Adrenal gland (tissue), 19 donors: ENCODE measurements at places on chromosomes 12 and 14. TPM values are rescaled to one million over a fixed set of nuclear protein-coding genes. Genes with fewer than 3 reads are reported as not detected.

The FAM90A1 gene
- total RNA-seq, result 0.36 TPM

The DCN gene
- 1,209 TPM for total RNA-seq

The GPRC5D gene
- total RNA-seq, result not detected

The ZDHHC22 gene
- 0.23 TPM for total RNA-seq

The ARHGAP5 gene
- total RNA-seq, result 81.4 TPM

The DPPA3 gene
- not detected for total RNA-seq

The TSHR gene
- total RNA-seq, result 0.28 TPM

- DNase-seq, result no peak
Measured at GRCh38 chr12:42284876-42285275, 41.0 kb downstream of the ZCRB1 start.

- DNase-seq, result no peak
Measured at GRCh38 chr12:108634341-108634751, 652 bp upstream of the SELPLG start.

GRCh38 chr12:94726236-94726835, 76.0 kb upstream of the TMCC3 start:
- DNase-seq, result no peak

DNA sequence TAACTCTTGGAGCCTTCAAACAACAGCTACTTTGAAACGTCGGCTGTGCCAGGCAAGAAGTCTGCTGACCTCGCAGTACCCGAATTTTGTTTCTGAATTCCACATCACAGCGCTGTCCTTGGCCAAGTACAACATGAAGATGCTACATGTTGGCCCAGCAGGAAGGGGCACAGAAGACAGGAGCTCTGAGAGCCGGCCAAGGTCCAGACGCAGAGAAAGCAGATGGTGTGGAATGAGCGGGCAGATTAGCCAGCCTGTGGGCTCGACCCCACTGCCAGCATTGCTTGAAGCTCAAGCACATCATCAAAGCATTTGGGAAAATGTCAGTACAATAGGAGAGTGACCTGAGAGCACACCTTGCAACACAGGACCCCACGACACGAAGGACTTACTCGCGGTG, 64.5 kb downstream of the FZD10 start:
- DNase-seq, result no peak

DNA sequence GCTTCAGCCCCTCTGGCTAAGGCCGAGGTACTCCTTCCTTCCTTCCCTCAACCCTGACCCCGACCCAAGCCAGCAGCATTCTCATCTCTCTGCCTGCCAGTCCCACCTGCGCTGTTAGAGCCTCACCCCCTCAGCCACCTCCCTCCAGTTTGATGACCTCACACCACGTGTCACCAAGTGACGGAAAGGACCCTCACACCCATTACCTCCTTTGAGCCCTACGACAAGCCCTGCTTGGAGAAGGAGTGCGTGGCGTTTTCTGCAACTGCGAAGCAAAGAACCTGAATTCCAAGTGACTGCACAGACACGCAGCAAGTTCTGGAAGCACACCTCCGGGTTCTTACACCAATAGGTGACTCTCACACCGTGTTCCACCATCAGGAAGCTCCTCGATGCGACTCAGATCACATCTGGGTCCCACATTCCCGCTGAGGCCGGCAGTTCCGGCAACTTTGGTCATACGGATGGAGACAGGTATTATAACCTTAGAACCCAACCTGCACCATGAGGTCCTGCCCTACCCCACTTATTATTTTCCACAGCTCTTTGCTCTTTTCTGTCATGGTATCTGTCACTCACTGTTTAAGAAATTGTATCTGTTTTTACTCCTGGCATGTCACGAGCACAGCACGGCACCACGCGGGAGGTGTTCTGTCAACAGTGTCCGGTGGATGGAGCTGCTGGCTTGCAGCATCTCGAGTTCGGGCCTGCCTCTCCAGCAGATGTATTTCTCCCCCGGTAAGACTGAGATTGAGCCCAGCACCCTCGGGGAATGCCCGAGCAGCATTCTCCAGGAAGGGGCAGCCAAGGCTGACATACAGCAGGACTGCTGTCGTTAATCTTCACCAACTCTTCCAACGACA, 5.0 kb upstream of the SLC6A12 start:
- DNase-seq, result no peak

DNA sequence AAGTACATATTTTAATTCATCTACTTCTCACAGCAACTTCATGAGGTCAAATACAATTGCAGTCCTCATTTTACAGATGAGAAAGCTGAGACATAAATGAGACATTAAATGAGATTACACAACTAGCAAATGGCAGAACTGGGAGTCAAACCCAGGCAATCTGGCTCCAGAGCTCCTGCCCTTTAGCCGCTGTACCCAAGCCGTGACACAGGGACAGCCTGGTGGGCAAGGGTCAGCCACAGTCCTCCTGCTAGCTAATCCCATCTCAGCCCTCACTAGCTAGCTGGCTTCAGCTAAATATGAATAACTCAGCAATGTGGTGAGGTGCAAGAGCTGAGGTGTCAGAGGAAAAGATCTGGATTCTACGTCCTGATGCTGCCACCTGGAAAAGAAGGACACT, 54.8 kb downstream of the NINJ2 start:
- no peak for DNase-seq

GRCh38 chr14:80356413-80356812, 145.1 kb upstream of the DIO2 start:
- DNase-seq, result no peak

GRCh38 chr12:52801773-52802172, 5.9 kb upstream of the KRT3 start:
- DNase-seq, result no peak

GRCh38 chr14:88078525-88078924, 73.6 kb downstream of the GPR65 start:
- DNase-seq, result no peak

DNA sequence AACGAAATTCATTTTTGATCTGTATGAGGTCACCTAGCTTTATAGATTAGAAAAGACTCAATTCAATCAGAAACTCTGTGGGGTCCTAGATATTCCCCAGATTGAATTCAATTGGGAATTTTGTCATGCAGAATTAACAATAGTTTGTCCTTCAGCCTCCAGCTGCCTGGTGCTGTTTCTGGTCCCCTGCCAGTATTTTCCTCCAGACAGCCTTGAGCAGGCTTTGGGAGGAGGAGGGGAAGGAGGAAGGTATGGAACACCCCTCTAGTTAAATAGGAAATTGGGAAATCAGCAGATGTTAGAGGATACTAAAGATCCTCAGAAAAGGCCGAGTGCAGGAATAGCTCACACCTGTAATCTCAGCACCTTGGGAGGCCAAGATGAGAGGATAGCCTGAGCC, 10.6 kb downstream of the GRIP1 start:
- peak; percentile 41 for DNase-seq

GRCh38 chr12:6226002-6226678, 25.9 kb downstream of the CD9 start:
- DNase-seq, result peak; percentile 82

DNA sequence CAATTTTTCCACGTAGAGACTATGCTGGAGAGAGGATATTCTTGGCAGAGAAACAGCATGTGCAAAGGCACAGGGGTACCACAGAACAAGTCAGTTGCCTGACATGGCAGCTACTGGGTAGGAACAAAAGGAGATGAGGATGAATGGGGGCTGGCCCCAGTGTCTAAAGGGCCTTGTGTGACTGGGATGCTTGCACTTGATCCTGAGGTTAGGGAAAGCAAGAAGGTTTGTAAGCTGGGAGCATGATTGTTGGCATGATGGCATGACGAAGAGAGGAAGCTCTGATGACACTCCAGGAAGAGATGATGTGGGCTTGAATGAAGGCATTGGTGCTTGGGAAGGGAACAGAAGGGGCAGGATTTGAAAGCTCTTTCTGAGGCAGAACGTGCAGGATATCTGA, 139.1 kb downstream of the ZFP36L1 start:
- peak; percentile 34 for DNase-seq

- peak; percentile 65 for DNase-seq
Measured at GRCh38 chr14:96362071-96362964, 823 bp downstream of the ATG2B start.

GRCh38 chr12:38919191-38919590, 13.8 kb upstream of the CPNE8 start:
- DNase-seq, result peak; percentile 60

DNA sequence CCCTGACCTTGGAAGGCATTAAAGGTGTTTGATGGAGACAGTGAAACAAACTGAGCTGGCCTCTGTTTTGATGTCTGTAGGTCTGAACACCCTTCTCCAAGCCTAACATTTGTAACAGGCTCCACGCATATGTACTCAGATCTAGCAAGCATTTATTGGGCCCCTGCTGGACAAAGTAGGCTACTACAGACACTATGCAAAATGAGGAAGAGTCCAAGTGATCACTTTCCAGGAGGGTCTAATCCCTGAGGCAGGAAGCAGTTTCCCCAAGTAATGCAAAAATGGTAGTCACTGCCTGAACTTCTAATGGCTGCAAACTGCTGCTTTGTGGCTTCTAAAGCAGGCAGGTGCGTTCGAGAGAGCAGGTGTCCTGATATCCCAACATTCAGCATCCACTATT, 405.8 kb downstream of the MED13L start:
- DNase-seq, result no peak

- DNase-seq, result no peak
Measured at GRCh38 chr12:89951694-89952060, 243.0 kb upstream of the ATP2B1 start.

GRCh38 chr12:10623131-10623530, 9.7 kb upstream of the MAGOHB start:
- DNase-seq, result no peak

DNA sequence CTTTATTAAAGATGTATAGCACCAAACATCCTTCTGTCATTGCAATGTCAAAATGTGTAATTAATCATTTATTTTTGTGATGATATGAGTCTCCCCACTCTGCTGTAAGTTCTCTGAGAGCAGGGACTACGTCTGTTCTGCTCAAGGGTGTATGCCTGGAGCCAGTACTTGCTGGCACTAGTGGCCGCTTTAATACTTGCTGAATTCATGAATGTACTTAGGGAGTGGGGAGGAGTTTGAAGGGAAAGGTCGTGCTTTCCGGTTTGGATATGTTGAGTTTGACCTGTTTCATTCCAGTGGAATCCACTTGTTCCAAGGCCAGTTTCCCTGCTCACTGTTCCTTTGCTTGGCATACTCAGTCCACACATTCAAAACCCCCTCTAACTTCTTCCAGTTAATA, 1.9 kb upstream of the DCAF5 start:
- DNase-seq, result peak; percentile 35

- peak; percentile 70 for DNase-seq
Measured at GRCh38 chr12:26845057-26845666, 12.2 kb upstream of the ITPR2 start.

GRCh38 chr12:53677800-53678148, 1.9 kb upstream of the ATP5MC2 start:
- no peak for DNase-seq

DNA sequence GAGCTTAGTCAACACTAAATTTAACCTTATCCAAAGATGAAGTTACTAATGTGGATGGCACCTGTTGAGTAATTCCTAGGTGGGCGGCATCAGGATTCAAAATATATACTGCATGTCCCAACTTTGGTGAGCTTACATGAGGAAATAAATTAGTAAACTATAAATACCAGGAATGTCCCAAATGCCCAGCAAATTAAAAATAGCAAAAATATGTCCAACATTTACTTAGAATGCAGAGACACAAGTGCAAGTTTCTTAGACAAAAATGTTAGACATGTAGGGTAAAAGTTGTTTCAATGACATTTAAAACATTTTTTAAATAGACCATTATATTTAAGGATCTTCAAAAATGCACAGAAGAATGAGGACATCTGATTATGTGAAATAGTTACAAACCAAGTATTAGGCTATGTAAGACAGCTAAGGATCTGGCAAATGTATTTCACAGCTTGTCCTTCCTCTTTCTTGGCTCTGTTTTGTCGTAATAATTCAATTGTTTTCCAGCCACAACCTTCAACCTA, 115.9 kb downstream of the NAV3 start:
- DNase-seq, result no peak

GRCh38 chr12:126480451-126480850, 1415.2 kb downstream of the AACS start:
- DNase-seq, result no peak

- no peak for DNase-seq
Measured at GRCh38 chr12:32478858-32479725, 79.7 kb downstream of the FGD4 start.

DNA sequence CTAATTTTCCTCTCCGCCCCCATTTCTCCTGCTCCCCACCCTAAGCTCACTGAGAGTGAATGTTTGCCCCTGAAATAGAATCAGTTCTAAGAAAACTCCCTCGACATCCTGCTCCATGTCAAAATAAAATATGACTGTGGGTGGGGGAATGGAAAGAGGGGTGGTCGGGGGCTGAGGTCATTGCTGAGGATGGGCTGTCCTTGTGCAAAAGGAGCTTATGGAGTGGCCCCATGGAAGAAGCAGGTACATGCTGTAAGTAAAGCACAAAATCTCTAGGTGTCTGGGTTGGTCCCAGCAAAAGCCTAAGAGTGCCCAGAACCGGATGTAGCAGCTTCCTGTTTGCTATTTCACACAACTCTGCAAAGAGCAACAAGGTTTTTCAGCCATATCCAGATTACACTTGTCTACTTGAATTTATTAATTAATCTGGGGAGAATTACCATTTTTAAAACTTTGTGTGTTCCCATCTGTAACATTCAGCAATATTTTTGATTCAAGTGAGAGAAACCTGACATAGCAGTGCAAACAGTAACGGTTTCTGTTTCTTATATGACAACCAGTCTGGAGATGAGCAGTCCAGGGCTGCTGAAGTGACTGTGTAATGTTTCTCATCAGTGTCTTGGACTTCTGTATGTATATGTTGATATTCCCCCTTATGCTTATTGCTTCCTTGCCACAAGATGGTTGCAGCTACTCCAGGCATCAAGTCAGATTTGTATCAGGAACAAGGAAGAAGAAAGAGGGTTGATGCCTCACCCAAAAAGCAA, 40.4 kb upstream of the GZMB start:
- DNase-seq, result no peak

- peak; percentile 70 for DNase-seq
Measured at GRCh38 chr14:74299061-74299545, 3.6 kb downstream of the ABCD4 start.

DNA sequence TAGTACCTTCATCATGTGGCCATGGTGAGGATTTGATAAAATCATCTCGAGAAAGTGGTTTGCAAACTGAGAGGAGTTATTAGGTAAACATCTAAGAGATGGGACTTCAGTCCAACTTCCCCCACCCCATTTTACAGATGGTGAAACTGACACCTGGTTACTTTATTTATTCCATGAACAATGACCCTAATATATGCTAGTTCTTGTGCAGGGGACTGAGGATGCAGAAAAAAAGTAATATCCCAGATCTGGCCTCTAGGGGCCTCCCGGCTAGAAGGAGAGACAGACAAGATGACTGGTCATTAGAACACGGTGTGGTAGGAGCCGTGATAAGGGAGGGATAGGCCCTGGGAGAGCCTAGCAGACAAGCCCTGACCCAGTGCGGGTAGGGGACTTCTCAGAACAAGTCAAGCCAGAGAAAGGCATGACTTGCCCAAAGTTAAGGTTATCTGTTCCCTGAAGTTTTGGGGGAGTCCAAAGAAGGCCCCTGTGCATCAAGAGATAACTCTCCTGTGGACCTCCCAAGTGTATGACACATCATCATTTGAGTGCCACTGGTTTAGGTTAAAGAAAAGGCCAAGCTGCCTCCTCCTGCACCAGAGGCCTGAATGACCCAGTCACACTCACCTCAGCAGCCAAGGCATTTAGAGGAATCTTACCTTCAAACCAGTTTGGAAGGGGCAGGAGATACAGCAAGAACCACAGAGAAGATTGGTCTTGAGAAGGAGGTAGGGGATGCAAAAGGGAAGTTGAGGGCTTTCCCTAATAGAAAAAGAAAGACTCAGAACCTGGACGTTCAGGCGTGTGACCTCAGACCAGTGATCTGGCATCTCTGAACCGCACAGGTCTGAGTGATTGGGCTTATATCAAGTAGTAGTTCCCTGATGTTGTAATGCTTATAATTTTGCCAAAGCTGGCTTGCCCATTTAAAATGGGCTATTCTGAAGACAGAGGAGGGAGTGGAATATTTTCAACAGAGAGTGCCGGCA, 1.6 kb downstream of the CMKLR1 start:
- peak; percentile 38 for DNase-seq
